ENCODE measurements at places on chromosomes 6 and 20.

- DNase-seq, result peak; percentile 19
These were observed 150.0 kb upstream of the RIPOR2 start for GRCh38 chr6:25085756-25086155.

GRCh38 chr20:14583413-14583812, 246.0 kb upstream of the FLRT3 start:
- DNase-seq, result no peak

- DNase-seq, result no peak
These were observed 19.8 kb downstream of the HLA-E start for GRCh38 chr6:30508890-30509736.

DNA sequence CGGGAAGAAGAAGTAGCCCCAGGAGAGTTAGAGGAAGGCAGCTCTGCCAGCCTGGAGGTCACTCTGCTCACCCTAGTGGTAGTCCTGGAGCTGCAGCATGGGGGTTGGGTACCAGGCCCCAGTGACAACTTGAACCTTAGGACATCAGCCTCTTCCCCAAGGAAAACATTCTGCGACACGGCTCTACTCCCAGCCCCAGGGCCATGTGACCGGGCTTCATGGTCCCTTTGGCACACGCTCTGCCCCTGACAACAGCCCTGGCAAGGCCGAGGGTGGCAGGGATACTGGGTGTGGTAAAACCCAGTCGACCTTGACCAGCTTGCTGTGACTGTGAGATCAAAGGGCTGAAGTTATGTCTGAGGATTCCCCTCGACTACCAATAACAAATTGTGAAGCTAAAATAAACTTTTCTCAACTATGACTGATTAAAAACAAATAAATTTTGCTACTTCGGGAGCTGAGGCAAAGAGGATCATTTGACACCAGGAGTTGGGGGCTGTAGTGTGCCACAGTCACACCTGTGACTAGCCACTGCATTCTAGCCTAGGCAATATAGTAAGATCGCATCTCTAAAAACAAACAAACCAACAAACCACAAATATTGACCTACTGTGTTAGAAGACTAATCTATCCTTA, 24.4 kb upstream of the ARID1B start:
- no peak for DNase-seq

GRCh38 chr6:117681162-117681741, 6.0 kb downstream of the NUS1 start:
- no peak for DNase-seq

DNA sequence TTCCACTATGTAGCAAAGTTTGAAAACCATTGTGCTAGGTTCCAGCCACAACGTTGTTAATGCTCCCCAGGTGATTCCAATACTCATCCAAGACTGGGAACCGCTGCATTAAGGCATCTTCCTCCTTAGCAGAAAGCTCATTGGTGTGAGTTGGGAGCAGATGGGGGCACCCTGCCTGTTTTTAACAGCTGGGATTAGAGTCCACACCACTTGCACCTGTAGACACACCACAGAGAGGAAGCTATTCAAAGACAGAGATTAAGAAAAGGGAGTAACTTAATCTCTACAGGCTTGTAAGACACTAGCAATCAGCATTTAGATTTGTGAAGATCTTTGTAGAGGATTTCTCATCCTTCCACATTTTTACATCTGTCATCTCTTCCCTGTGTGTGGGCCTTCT, 333.9 kb upstream of the SOX4 start:
- no peak for DNase-seq

- DNase-seq, result no peak
These were observed 8.8 kb downstream of the MYL9 start for GRCh38 chr20:36549942-36550789.

DNA sequence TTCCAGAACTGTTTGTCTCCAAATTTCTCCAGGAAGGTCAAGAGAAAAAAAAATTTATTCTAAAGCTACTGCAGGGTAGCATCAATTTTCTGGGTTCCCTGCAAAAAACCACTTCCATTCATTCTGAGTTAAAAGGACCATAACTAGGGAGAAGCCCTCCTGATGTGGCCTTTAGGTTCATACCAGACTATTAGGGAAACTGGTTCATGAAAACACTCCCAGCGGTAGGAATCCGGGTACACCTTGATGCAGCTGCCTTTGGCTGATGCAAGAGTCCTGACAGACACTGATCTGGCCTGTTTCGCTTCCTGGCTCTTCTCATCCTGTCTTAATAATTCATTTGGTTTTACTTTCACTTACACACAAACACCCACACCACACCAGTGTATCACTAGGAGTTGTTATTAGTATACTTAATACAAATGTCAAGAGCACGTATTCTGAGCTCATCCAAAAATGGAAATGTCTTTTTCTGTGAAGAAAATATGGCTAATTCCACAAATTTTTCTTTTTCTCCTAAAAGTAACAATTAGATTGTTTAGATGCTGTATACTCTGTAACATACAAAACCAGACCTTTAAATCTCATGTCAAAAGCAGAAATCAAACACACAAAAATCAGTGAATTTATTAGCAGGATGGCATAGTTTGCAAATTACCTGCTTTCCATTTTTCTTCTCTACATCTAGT, 38.4 kb upstream of the ARHGAP18 start:
- peak; percentile 79 for DNase-seq

- no peak for DNase-seq
These were observed 104.7 kb downstream of the PRDM13 start for GRCh38 chr6:99711302-99711701.

DNA sequence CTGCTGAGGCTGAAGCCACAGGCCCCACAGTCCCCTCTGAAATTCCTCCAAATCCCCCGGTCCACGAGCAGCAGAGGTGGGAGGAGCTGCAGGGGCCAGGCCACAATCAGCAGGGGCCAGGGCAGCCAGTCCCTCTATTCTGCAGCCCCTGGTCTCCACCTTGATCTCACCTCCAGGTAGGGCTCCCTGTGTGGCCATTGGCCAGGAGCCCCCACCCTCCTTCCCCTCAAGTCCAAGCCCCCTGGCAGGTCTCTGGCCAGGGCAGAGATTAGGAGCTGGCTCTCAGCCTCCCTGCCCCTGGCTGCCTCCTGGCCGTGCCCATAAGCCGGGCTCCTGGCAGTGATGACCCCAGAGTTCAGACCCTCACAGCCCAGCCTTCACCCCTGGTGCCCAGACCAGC, 34.7 kb downstream of the YTHDF1 start:
- no peak for DNase-seq

DNA sequence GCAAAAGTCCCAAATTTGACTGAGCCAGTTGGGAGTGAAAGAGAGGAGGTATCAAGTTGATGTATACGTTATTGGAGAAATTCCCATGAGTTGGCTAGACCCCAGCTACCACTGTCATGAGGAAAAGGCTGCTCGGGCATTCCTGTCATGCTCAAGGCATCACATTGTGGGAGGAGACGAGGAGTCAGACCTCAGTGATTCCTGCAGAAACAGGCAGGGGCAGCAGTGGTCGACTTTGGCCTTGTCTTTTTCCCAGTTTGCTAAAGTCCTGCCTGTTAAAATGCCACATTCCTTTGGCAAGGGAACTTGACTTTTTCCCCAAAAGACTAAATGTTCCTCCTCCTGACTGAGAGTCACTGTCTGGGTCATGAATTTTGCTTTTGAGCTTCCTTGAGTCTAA, 295.5 kb upstream of the HS3ST5 start:
- no peak for DNase-seq

DNA sequence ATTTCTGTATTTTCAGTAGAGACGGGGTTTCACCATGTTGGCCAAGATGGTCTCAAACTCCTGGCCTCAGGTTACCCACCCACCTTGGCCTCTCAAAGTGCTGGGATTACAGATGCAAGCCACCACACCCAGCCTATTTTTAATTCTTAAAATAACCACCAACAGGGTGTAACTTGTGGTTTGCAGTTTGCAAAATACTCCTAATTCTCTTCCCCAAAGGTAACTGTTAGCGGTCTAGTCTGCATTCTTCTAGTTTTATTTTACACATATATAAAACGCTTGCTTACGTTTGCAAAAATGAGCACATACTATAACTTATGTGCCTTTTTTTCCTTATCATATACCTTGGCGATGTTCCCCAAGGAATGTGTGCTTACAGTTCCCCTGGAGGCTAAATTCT, 25.6 kb upstream of the CHMP4B start:
- DNase-seq, result no peak

- no peak for DNase-seq
These were observed 170.3 kb upstream of the KCNG1 start for GRCh38 chr20:51193066-51193772.

- no peak for DNase-seq
These were observed 2.4 kb downstream of the JAG1 start for GRCh38 chr20:10671221-10671918.

GRCh38 chr6:15504581-15505350, 158.1 kb downstream of the DTNBP1 start:
- DNase-seq, result no peak

DNA sequence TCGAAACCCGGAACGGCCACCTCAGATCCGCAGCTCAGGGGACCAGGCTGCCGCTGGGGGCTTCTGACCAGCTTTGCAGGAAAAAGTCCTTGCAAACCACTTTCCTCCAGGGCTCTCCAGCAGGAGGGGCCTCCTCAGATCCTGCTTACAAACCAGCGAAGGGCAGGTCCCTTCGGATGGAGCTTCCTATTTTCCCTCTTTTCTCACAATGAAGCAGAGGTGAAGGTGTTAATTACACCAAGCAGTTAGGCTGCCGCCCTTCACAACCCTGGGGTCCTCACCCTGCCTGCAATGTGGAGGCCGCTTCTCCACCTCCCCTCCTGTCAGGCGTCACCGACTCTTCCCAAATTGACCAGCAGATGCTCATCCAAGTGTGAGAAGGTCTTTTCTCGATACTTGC, 5.7 kb downstream of the ARHGAP40 start:
- DNase-seq, result no peak

DNA sequence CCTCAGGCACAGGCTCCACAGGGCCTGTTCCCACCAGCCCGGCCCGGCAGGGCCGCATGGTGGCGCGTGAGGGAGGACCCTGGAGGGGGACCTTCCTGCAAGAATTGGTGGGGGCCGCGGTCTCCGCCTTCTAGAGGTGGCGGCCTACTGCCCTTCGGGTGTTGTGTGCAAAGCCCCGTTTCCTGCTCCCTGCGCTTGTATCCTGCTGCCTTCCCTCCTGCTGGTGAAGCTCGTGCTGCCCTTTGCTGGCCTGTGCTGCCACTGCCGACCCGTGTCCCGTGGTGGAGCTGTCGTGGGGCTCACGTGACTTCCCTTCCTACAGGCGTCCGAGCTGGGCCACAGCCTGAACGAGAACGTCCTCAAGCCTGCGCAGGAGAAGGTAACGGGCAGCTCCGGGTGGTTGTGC, 8.4 kb upstream of the COL20A1 start:
- peak; percentile 11 for DNase-seq

DNA sequence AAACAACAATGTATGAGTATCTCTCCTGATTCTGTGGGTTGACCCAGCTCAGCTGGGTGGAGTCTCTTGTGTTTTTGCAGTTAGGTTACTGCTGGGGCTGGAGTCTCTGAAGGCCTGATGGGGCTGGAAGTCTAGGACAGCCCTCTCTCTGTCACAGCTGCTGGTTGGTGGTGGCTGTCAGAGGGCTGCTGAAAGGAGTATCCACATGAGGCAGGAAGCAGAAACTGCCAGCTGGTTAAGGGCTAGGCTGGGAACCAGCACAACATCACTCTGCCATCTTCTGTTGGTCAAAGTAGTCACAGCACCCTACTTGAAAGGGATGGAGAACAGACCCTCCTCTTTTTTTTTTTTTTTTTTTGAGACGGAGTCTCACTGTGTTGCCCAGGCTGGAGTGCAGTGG, 10.0 kb upstream of the PACSIN1 start:
- DNase-seq, result no peak

DNA sequence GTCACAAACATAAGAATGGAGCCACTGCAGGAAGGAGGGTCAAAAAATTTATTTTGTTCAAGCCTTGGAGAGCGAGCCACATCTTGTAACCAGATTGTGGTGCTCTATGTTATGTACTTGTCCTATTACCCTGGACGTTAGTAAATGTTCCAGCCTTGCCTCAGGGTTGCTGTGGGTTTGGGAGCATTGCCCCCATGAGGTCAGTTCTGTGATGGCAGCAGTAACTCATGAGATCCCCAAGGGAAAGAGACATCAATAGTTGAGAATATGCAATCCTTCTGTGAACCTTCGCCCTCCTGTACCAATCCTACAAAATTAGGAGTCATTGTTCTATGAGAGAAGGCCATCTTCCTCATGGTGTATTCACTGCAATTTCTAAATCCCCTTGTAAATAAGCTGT, 16.4 kb upstream of the CFAP206 start:
- no peak for DNase-seq

- DNase-seq, result no peak
These were observed 96.3 kb upstream of the ZBTB24 start for GRCh38 chr6:109579361-109579760.

DNA sequence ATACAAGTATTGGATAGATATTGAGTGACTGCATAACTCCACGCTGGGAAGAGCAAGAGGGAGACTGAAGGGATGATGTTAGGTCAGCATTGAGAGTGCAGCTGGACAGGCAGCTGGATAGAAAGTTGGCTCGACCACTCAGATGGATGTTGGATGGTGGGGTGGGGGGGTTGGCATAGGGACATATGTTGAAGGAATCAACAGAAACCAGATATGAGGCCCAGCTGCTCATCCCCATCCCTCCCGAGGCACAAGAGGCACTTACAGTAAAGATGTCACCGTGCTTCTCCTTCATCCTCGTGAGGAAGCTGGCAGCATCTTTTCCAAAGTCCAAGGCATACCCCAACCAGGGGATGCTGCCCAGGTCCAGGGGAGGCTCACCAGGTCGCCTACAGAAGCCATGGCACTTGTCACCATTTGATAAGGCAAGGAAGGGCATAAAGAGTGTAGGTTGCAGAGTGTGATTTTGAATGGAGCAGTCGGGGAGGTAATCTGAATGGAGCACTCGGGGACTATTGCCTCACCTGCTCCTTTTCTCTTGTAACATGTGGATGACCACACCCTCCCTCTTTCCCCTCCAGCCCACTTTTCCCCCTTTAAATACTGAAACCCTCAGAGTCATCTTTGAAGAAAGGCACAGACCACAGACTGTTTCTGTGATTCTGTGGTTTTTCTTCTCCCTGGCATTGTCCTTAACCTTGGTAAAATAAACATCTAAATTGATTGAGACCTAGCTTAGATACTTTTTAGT, 18.0 kb downstream of the PTGIS start:
- DNase-seq, result no peak

DNA sequence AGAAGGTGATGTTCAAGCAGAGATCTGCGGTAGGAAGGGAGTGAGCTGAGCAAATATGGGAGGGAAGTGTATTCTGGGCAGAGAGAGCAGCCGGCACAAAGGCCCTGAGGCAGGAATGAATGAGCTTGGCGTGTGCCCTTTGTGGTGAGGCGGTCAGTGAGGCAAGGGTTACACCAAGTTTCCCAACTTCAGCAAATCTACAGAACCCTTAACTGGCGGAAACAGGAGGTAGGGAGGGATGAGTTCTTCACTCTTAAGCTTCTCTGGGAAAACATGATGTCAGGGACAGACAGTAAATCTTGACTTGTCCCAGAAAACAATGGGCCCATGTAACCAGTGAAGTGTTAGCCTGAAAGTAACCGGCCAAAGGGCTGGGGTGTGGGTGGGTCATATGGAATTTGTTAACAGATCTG, 97.1 kb upstream of the PTPN1 start:
- DNase-seq, result no peak

DNA sequence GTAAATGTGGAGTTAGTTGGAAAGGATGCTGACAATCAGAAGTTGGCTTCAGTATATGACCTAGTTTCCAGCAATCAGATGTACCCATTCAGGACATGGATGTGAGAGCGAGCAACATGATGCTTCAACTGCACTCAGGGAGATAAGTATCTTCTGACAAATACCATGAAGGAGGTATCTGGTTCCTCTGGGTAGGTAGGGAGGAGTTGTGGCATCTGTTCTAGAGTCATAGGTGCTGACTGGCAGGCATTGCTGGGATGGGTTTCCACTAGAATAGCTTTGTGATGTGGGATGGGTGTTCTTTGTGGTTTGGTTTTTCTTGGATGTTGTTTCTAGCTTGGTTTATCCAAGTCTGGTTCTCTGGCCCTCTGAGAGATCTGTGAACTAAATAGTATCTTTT, 3.9 kb upstream of the REV3L start:
- peak; percentile 13 for DNase-seq

Measured in CD4-positive, alpha-beta T cell (primary cell).